ENCODE measurements at places on chromosomes 16 and 17. TPM values are rescaled to one million over a fixed set of nuclear protein-coding genes. Genes with fewer than 3 reads are reported as not detected.

The KRT31 gene
- not detected for total RNA-seq

The GNAO1 gene
- 3.4 TPM for total RNA-seq

The MPV17L gene
- 9.2 TPM for total RNA-seq

The KRTAP4-9 gene
- not detected for total RNA-seq

The OR3A2 gene
- 0.78 TPM for total RNA-seq

The ACE gene
- total RNA-seq: 7.0 TPM

The TTYH2 gene
- total RNA-seq: 6.5 TPM

The PTX4 gene
- total RNA-seq: not detected

The CD300LB gene
- not detected for total RNA-seq

DNA sequence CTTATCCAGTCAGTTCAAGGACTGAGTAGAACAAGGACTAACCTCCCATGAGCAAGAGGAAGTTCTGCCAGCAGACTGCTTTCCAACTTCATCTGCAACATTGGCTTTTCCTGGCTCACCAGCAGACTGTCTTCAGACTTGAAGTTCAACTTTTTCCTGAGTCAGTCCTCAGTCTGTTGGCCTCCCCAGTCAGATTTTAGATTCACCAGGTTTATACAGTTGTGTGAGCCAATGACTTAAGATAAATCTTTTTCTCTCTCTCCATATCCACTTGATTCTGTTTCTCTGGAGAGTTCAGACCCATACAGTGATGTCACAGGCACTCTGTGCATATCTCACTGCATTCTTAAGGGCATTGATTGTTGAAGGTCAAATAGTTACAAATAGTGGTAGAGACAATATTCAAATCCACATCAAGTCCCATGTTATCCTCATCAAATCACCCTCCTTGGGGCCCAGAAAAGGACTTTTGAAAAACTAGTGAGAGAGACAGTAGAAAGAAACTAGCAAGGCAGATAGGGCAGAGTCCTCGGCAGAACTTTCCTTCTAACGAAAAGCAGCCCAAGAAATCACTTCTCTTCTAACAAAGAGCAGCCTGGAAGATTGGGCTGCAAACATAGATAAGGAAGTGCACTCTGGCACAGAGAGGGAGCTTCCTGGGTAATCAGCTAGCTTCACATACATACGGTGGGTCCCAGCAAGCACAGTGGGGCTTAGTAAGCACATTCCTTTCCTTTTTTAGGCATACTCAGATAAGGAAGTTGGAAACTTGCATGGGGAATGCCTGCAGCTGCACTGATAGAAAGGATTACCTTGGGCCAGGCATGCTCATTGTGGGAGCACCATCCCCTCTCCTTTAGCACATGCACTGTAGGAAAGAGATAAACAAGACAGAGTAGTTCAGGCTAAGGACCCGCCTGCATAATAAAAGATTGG is 132.3 kb upstream of the FAM20A start:
- ATAC-seq: peak; percentile 61

DNA sequence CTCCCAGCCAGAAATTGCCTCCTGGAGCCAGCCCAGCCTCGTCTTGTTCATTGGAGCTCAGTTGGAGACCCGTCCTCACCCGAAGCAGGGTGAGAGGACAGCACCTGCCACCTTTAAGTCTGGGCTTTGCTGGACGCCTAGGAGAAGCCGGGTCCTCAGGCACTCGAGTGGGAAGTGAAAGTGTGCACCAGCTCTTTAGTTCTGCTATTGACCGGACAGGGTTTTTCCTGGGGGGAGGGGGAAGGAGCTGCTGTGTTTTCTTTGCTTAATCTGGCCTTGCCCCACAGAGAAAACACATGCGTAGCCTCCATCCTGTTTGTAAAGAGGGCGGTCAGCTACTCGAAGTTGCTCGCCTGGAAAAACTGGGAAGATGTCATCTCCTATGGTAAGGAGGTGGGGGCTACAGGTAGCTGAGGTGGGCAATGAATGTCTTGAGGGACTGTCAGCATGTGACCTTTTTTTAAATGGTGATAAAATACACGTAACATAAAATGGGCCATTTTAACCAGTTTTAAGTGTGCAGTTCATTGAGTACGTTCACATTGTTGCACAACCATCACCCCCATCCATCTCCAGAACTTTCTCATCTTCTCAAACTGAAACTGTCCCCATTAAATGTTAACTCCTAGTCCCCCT is 34.4 kb downstream of the CMIP start:
- ATAC-seq: peak; percentile 52

DNA sequence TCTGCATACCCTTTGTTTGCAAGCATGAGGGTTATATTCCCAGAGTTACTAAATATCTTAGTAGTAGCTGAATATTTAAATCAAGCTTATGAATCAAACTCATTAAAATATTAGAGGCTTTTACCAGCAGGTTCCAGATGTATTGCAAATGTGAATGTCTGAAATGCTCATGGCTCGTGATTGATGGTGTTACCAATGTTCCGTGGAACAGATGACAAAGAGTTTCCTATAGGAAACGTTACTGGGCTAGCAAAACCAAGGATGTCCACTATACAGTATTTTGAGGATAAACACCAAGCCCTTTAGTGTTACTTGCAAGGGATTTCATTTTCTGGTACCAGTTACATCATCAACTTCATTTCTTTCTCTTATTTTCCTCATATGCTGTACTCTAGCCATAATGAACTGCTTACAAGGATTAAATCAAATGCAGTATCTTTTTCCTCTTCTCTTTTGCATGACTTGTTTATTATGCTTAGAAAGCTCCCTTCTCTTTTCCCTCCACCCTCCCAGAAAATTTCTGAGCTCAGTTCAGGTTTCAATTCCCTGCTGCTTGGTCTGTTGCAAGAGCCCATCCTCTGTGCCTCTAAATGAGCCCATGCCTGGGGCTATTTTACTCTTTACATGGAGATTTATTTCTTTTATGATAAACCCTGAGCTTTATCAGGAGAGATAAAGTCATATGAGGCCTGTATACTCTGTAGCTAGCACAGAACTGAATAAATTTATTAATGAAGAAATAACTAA is 1537.1 kb upstream of the GOT2 start:
- no peak for ATAC-seq

- ATAC-seq: no peak
Observed at GRCh38 chr16:70700101-70701020, 14.5 kb upstream of the MTSS2 start.

GRCh38 chr16:83351846-83352245 is 455.9 kb upstream of the HSBP1 start:
- ATAC-seq: no peak

- no peak for ATAC-seq
Observed at GRCh38 chr17:28895794-28896447, 1.6 kb downstream of the FLOT2 start.

- ATAC-seq: no peak
Observed at GRCh38 chr17:58303971-58304749, 23.4 kb upstream of the MPO start.

- no peak for ATAC-seq
Observed at GRCh38 chr16:46736695-46737094, 11.4 kb downstream of the MYLK3 start.

GRCh38 chr17:49694847-49695697 is 12.7 kb downstream of the SLC35B1 start:
- ATAC-seq: no peak

- no peak for ATAC-seq
Observed at GRCh38 chr17:860805-861204, 78.7 kb downstream of the MRM3 start.

DNA sequence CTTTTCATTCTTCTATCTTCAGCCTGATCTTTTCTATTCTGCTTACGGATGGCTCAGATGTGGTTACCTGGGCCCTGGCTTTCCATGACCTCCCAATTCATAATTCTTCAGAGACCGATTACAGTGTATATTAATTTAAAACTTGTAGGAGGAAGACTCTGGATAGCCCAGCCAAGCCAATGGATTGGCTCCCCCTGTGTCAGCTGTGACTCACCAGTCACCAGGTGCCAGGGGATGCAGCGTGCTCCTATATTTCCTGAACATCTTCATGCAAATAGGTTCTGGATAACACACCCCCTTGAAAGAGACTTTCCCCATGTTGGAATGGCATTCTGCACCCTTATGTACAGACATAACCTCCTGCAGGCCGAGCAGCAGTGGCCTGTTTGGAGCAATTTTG is 208.3 kb upstream of the WSCD1 start:
- no peak for ATAC-seq

DNA sequence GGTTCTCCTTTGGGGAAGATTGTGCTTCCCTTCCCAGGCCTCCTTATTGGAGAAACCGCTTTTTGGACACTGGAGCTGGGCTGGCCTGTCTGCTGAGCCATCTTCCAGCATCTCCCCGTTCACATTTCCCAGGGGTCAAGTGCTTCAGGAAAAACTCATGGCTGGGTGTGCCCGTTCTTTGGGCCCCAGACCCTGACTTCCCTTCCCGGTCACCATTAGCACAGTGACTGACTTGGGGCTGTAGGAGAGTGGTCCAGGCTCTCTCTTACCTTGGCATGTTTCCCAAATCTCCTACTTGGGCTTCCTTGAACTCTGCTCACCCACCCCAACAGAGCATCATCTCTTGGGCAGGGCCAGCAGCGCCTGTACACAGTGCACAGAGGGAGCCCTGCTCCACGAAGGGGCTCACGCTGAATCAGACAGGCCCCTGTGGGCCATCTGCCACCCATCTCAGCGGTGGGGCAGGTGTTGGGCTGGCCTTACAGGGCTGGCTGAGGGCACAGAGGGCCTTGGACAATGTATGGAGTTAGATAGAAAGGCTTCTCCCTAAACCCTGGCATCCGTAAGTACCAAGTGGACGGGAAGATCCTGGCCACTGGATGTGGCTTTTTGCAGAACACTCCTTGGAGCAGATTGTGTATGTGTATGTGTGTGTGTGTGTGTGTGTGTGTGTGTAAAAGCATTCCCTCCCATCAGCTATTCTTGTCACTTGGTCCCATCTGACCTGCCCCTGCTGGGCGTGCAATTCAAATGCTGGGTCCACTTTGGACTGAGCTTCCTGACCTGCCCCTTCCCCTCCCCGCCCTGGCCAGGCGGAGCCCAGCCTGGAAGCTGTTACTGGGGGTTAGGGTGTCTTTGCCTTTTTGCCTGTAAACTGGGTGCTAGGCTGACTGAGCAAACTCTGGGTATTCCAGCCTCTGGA is 24.9 kb upstream of the CDC42EP4 start:
- ATAC-seq: no peak

GRCh38 chr17:80613732-80614071 is 69.1 kb downstream of the RPTOR start:
- ATAC-seq: no peak

GRCh38 chr17:55201308-55201932 is 63.3 kb upstream of the HLF start:
- ATAC-seq: no peak

DNA sequence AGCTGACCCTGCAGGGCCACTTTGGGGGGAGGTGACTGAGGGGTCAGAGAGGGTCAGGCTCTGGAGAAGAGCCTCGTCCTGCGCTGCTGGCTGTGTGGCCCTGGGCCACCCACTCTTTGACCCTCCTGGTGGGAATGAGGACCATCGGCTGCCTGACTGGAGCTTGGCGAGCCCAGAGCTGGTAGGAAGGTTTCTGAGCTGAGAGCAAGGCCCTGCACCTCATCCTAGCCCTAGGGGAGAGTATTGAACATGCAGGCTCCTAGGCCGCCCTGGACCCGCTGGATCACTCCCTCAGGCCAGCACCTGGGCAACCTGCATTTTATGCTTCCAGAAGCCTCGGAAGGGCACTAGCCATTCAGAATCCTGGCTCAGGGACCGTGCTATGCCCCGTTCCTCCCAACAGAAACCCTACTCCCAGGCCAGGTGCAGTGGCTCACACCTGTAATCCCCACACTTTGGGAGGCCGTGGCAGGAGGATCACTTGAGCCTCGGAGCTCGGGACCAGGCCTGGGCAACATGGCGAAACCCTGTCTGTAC is 14.5 kb downstream of the MAP2K3 start:
- ATAC-seq: no peak

DNA sequence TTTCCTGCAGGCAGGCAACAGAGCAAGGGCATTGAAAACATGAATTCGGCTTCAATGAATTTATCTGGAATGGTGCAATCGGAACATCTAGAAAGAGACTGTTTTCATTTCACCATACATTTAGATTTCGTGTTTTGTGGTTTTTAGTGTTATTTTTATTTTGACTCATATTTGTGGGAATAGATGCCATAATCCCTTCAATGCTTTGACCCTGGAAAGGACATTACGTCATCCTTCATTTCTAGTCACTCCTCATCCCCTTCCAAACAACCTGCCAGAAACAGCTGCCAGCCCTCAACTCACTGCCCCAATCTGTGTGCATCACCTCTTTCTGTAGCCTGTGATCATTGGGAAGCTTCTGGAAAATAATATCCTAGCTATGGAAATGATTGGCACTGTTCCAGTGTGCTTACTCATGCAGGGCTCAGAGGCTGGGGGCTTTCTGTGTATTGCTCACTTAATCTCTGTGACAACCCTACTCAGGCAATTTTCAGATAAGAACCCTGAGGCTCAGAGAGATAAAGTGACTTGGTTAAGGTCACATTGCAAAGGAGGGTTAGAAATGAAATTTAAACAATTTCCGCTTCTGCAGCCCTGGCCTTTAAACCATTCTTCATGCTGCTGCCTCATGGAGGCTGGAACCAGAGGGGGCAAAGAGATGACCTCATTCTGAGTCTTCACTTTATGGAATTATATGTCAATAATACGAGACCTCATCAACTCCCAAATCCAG is 9.5 kb upstream of the KSR1 start:
- no peak for ATAC-seq

DNA sequence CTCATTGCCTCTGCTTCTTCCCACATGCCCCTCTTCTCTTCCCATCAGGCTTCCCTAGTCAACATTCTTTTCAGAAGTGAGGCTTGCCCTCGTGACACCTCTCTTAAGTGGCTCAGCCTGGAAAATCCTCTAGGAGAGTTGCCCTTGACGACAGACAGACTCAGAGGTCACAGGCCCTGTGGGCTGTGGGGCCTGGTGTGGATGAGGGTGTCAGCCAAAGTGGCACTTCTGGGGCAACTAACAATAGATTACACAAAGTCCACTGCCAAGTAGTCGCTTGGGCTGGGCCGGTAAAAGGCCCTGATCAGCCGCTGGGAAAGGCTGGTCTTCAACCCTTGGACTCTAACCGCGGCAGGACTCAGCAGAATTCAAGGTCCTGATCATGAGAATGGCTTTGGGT is 33.7 kb upstream of the METTL16 start:
- ATAC-seq: no peak

DNA sequence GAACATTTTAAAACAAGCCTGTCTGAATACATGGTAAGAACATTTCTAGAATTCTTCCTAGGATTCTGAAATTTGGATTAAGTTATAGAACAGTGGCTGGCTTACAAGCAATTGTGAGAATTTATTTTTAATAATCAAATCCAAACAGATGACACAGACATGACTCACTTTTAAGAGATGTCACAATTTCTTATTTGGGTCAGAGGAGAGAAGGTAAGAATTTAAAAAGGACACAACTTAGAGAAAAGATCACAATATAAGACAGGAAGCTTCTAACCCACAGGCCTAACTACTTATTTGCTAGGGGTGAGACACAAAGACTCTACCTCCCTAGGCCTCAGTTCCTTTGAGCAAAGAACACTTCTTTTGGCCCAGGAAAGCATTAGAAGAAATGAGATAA is 32.7 kb downstream of the ZZEF1 start:
- peak; percentile 73 for ATAC-seq

GRCh38 chr16:59684911-59685310 is 950.8 kb upstream of the GOT2 start:
- ATAC-seq: no peak
